ENCODE measurements at places on chromosomes 4 and X.

GRCh38 chr4:87973283-87974169, 2.0 kb upstream of the SPP1 start:
- peak; percentile 78 for DNase-seq

DNA sequence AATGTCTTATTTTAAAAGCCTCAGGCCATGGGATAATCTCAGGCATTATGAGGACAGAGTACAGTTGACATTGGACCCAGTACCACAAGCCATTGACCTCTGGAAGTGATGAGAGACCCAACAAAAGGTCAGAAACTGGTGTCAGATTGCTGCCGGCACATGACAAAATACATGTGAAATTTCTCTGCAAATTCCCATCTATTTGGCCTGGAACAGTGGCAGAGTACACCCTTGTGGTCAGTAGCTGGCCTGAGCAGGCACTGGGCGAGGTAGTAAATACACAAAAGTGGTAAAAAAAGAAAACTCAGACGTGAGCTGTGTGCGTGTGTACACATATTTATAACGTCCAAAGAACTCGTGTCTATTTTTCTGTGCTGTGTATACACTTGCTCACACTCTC, 155.5 kb downstream of the DHX15 start:
- no peak for DNase-seq

DNA sequence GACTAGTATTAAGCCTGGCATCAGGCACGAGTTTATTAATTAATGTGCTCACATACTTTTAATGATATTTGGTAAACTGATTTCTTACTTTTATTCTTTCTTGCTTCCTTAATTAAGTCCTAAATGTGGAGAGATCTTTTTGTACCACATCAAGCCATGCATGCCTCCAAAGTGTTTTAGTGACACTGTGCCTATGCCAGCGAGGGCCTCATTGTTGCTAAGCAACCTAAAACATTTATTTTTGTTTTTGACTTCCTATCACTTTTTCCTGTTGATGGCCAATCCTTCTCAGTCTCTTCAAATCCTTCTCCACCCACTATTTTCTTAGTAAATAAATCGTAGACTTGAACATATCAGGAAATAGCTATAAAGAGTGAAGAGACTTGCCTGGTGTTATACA, 5.5 kb upstream of the NSUN7 start:
- DNase-seq, result no peak

DNA sequence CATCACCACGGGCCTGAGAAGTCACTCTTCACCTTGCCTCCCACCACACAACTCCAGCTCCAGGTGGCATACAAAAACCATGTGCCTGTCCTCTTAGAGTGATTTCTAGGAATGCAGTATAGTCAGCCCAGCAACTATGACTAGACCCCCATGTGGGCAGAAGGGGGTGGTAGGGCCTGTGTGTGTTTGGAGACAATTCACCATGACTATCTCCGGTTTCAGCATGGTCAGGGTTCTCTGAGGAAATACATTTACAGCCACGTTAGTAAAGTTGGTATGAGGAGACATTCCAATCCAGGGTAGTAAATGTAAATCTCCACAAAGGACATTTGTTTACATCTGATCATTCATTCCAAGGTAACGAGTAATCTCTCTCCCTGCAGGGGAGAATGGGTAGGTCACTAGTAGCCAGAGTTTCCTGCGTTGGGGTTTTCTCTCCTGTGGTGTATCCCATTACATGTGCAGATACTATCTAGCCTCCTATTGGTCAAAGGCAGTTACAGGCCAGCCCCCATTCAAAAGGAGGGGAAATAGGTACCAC, 4.2 kb upstream of the MTMR1 start:
- DNase-seq, result no peak

GRCh38 chrX:136141569-136141968, 5.8 kb upstream of the FHL1 start:
- DNase-seq, result no peak

GRCh38 chr4:110616238-110617074, 6.4 kb downstream of the PITX2 start:
- no peak for DNase-seq

- no peak for DNase-seq
Observed at GRCh38 chr4:5403746-5404497, 304.4 kb downstream of the EVC2 start.

- no peak for DNase-seq
Observed at GRCh38 chrX:50893466-50893865, 17.1 kb upstream of the BMP15 start.

GRCh38 chrX:75603833-75604232, 81.0 kb upstream of the ZDHHC15 start:
- peak; percentile 38 for DNase-seq

DNA sequence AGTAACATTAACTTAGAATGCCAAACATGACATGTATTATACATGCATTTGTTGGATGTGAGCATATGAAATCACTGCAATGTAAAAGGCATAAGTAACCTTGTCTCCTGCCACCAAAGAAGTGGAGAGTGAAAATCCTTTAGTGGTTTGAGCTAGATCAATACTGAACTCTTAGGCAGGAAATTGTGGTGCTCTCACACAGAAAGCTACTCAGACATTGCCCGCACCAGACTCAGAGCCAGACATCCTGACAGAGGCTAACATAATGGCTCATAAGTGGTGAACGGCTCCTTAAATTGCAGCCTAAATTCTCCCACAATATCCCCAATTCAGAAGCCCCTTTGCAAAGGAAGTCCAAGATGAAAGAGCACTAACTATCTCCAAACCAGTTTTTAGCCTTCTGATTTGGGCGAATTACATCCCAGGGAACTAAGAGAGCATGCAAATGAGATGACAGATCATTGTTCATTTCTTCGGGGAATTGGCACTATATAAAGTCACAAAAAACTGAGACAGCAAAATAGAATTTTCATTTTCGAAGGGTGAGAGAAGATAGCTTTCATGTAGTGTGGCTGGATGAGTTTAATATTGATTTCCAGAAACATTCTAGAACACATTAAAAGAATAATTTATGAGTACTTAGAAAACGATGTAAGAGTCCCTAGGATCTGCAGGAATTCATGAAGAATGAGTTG, 233.6 kb upstream of the RPS6KA3 start:
- DNase-seq, result no peak

DNA sequence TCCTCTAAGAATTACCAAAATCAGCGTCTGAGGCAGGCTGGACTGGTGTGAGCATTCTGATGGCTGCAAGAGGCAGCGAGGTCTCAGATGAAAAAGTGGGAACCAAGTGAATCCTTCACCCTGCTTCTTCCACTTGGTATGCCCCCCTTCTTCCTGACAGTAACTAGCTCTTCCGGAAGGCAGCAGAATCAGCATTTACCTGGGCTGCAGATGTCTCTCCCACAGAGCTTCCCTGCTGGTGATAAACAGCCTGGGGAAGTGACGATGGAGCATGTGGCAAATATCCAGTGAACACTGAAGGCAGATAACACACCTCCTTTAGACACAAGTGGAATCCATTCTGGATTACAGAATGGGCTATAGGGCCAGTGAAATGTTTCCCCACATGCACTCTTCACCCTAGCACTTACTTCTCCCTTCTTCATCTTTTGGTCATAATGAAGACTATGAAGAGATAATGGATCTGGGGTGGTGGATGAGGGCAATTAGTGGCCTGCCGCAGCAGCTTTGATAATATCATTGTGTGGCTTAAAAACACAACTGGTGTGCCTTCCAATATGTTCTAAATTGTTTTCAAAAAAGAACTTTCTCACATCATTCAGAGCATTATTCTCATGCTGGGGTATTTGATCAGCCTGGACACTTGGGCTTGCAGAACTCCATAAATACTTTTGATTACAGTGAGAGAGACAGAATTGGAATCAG, 60.8 kb upstream of the TBC1D9 start:
- DNase-seq, result no peak

- DNase-seq, result no peak
Observed at GRCh38 chr4:54363037-54363436, 133.9 kb downstream of the PDGFRA start.

- no peak for DNase-seq
Observed at GRCh38 chr4:19514276-19515070, 737.2 kb upstream of the SLIT2 start.

DNA sequence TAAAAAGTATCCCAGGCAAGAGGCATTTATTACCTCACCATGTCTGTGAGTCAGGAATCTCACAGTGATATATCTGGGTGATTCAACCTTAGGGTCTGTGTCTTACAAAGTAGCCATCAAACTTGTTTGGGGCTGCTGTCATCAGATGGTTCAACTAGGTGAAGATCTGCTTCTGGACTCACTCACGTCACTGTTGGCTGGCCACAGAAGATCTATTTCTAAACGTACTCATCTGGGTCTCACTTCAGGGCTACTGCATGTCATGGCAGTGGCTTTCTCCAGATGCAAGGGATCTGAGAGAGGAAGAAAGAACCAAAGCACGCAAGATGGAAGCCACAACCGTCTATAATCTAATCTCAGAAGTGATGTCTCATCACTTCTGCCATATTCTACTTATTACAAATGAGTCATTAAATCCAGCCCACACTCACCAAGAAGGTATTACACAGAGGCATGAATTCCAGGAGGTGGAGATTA, 267.8 kb upstream of the ANKRD50 start:
- DNase-seq, result no peak

- DNase-seq, result no peak
Observed at GRCh38 chrX:109812236-109812635, 79.2 kb upstream of the ACSL4 start.

- no peak for DNase-seq
Observed at GRCh38 chrX:154004315-154004714, 15.4 kb downstream of the IRAK1 start.

DNA sequence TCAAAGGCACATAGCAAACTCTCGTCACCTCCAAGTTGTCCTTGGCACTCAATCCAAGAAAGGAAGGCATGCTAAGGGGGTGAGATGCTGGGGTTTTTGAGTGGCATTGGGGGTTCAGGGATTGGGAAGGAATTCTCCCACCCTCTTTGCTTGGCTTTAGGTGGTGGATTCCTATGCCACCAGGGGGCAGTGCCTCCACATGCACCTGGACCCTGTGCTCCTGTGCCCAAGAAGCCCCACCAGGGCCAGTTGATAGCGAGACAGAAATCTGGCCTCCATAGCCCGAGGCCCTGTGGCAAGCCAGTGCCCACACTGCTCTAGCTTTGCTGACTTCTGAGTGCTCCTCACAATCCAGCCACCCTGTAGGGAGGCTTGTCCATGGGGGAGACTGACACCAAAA, 2.0 kb upstream of the FATE1 start:
- DNase-seq, result peak; percentile 11

DNA sequence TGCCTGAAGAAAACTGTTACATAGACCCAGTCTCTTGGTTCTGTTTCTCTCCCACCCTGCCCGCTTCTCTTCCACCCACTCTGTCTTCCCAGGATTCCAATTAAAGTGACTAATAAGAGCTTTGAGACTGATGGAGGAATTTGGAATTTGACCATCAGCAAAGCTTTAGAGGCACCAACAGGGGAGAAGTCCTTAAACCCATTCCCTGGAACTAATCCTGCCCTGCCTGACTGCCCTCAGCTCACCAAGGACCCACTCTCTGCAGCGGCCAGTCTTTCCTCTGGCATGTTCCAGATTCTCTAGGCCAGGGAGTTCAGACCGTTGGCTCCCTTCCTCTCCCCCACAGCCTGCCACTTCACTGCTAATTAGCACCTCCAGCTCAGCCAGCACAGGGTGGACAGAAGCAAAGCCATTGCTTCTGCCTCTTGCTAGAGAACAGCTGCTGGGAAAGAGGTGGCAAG, 23.9 kb downstream of the SCD5 start:
- DNase-seq, result no peak

GRCh38 chr4:140684314-140684713, 71.9 kb downstream of the TBC1D9 start:
- no peak for DNase-seq

- DNase-seq, result no peak
Observed at GRCh38 chr4:152352215-152352614, 183.7 kb downstream of the FBXW7 start.

GRCh38 chr4:139115226-139115625, 61.8 kb downstream of the ELF2 start:
- no peak for DNase-seq

GRCh38 chr4:42513748-42514492, 116.6 kb downstream of the SHISA3 start:
- DNase-seq, result no peak

DNA sequence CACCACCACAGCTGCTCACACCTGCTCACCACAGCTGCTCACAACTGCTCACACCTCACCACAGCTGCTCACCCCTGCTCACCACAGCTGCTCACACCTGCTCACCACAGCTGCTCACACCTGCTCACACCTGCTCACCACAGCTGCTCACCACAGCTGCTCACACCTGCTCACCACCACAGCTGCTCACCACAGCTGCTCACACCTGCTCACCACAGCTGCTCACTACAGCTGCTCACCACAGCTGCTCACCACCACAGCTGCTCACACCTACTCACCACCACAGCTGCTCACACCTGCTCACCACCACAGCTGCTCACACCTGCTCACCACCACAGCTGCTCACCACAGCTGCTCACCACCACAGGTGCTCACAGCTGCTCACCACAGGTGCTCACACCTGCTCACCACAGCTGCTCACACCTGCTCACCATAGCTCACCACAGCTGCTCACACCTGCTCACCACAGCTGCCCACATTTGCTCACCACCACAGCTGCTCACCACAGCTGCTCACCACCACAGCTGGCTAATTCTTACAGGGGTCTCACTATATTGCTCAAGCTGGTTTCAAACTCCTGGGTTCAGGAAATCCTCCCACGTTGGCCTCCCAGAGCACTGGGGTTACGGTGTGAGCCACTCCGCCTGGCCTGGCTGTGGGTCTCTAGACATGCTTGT, 30.4 kb upstream of the CPLX1 start:
- DNase-seq, result no peak

DNA sequence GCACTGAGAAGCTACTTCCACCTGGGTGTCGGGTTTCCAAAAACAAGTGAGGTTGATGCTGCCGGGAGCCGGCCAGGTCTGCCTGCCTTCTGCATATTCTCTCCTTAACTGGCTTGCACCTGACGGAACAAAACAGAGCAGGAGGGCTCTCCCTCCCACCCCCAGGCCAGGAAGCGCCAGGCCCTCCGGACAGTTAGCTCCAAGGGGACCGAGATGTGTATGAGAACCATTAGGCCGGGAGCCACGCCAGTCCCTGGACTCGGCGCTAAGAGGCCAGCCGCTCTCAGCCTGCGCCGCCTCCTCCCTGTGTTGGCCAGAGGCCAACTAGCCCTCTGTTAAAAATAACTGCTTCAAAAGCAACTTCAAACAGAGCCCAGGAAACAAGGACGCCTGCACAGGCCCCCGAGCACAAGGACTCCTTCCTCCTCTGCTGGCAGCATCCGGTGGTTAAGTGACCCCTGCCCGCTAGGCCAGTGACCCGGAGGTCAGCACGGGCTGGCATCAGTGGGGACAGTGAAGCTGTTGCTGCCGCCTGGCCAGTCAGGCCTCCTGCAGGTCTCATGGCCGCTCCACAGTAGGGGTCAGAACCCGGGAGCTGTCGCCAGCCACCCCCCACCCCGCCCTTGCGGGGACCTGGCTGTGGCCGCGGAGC, 107.9 kb downstream of the ABLIM2 start:
- no peak for DNase-seq

- no peak for DNase-seq
Observed at GRCh38 chr4:141258558-141258957, 37.9 kb downstream of the ZNF330 start.

GRCh38 chrX:79412166-79412565, 45.0 kb upstream of the ITM2A start:
- no peak for DNase-seq

All from suppressor macrophage treated with lipopolysaccharide for 1 hour (primary cell).